GM04503 (cell line): ENCODE measurements at places on chromosomes 16 and 17.

- DNase-seq, result no peak
Measured at GRCh38 chr17:76868176-76868668, at the start of gene MGAT5B. Gene MGAT5B (plus strand): TSS chr17:76868404. CDS start chr17:76869030, 626 bp downstream.

DNA sequence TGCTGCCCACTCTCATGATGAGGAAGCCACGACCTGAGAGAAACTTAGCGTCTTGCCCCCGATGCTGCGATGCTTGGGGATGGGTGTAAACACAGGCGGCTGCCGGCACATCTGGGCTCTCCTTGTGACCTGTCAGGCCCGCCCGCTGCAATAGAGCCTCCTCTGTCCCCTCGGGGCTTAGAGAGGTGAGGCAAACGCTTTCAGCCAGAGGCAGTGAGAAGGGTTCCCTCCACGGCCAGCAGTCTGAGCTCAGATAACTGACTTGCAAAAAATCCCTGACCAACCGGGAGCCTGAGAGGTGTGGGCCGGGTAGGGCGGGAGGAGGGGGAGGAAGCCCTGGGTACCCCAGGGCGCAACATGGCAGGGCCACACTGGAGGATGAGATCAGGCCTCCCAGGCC is 260.6 kb downstream of the C16orf95 start:
- no peak for DNase-seq

DNA sequence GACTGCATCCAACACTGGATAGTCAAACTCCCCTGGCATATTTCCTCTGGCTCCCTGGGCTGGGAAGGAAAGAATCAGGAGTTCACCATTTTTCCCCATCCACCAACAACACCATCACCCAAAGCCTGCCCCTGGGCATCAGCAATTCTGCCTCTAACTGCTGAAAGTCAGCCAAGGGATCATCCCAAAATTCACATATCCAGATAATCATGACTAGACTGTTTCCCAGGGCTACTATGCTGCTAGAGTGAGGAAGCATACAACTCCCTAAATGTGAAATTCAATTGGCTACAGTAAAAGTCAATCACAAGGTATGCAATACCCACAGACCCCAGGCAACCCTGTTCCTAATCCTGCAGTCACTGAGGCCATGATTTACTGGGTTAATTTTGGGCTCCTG is 230.6 kb downstream of the C16orf95 start:
- DNase-seq, result no peak

DNA sequence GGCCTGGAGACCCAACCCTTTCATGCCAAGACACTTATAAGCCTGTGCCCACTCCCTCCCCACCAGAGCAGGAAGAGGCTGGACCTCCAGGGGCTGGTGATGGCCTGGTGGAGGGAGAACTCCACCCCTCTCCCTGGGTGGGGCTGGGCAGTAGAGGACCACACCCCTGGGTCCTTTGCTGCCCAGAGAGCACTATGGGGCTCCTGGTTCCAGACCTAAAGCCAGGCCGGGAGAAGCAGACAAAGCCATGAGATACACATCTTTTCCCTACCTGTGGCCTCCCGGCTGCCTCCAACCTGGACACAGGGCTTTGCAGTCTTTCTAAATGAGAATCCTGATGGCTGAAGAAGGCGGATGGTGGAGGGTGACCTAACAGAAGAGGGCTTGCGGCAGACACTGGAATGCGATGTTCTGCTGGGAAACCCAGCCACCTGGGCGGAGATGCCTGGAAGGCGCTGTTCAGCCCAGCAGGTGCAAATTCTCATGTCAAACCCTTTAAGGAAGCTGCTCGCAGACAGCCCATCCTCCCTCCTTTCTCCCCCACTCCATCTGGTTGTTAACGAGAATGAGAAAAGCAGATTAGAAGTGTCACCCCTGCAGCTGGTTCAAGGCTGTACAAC is 43.9 kb upstream of the KIFC3 start:
- no peak for DNase-seq

GRCh38 chr17:74738051-74738996 is 1.3 kb downstream of the RAB37 start:
- DNase-seq, result no peak

- DNase-seq, result no peak
Measured at GRCh38 chr17:29133121-29133713, 47.0 kb downstream of the MYO18A start.

- no peak for DNase-seq
Measured at GRCh38 chr17:48711128-48711527, 11.2 kb downstream of the PRAC1 start.

DNA sequence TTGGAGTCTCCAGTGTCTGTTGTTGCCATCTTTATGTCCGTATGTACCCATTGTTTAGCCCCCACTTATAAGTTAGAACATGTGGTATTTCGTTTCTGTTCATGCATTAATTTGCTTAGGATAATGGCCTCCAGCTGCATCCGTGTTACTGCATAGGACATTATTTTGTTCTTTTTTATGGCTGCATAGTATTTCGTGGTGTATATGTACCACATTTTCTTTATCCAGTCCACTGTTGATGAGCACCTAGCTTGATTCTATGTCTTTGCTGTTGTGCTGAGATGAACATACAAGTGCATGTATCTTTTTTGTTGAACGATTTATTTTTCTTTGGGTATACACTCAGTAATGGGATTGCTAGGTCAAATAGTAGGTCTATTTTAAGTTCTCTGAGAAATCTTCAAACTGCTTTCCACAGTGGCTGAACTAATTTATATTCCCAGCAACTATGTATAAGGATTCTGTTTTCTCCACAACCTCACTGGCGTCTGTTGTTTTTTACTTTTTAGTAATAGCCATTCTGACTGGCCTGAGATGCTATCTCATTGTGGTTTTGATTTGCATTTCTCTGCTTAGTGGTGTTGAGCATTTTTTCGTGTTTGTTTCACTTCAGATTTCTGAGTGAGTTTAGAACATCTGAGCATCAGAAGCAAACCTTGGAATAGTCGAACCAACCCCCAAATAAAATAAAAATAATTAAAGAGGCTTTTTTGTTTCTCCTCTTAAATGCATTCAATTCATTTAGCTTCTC is 304.7 kb downstream of the ZFHX3 start:
- DNase-seq, result no peak

- no peak for DNase-seq
Measured at GRCh38 chr17:62650587-62650986, 23.1 kb downstream of the MRC2 start.

DNA sequence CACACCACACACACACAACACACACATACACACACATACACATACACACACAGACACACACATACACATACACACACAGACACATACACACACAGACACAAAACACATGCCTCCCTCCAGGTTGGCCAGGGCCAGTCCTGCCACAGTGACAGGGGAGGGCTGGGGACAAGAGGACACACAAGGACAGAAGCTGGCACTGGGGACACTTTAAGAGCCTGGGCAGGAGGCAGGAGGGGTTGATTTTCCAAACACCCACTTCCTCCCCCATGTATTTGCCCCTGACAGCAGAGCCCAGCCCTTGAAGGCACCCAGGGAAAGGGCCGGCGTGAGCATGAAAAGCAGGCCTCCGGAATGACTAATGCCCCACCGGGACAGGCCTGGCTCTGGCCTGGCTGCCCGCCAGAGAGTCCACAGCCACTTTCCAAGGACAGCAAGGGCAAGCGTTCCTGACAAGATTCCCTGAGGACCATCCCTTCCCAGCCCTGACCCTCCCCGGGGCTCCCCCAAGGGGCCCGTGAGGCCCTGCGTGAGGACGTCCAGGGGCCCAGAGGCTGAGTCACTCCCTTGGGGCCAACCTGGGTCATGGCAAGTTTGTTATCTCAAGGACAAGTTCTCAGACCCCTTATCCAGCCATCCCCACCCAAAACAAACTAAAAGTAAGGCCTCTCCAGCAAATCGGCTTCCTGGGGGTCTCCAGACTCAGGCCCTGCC is 235.6 kb downstream of the ZNF423 start:
- peak; percentile 37 for DNase-seq

DNA sequence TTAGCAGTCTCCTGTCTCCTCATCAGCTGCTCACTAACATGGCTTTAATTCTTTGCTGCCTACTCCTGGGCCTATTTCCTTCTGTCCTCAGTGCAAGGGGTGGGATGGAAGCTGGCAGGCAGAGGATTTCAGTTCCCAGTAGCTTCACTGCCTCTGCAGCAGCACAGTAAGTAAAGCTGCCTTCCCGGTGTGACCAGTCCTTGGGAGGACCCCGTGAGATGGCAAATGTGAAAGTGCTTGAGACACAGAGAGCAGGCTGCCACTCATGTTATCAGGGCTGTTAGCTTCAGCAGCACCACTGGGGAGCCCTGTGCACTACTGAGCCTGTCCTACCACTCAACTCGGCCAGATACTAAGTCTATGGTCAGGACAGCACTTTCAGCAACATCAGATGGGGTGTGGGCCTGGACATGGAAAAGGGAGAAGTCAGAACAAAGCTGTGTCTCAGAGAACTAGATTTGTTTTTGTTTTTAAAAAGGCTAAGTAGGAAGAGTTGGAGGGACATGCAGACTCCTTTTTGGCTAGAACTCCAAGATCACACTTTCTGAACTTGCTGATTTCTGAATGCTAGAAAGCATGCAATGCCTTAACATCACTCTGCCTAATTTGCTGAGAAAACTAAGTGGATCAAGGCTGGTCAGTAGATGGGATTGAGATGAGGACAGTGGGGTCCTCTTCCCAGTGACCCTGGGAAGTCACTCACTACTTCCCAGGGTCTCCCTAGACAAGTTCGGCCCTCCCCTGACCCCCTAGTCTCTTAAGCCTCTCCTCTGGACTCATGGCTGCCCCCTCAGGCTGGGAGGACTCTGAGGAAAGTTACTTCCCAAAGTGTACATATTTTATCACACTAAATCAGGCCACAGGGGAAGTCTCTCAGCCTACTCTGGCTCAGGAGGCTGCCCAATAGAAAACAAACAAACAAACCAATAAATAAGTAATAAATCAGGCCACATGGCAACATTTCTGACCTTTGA is 1.1 kb downstream of the ACSF2 start:
- no peak for DNase-seq

GRCh38 chr16:67456391-67457081 is 24.4 kb downstream of the ATP6V0D1 start:
- no peak for DNase-seq

DNA sequence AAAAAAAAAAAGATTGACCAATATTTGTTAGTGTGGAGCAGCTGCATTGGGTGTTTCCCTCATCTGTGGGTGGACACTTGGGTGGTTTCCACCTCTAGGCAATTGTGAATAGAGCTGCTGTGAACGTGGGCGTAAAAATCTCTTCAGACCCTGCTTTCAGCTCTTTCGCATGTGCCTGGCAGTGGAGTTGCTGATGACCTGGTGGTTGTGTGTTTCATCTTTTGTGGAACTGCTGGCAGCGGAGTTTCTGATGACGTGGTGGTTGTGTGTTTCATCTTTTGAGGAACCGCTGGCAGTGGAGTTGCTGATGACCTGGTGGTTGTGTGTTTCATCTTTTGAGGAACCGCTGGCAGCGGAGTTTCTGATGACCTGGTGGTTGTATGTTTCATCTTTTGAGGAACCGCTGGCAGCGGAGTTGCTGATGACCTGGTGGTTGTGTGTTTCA is 21.4 kb downstream of the ZC3H18 start:
- no peak for DNase-seq

DNA sequence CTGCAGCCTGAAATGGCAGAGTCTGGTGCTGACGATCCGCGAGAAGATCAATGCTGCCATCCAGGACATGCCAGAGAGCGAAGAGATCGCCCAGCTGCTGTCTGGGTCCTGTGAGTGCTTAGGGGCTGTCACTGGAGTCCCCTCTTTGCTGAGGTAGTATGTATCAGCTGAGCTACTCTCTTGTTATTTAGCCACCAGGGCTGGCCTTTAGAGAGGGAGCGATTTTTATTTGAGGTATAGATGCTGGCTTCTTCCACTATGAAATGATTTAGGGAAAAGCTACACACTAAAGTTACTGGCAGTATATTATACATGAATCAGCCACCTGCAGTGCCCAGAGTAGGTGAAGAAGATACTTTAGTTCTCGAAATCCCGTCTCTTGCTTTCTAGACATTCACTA is 2.6 kb downstream of the CDK5RAP3 start:
- DNase-seq, result no peak

GRCh38 chr16:68575082-68575481 is 36.0 kb downstream of the ZFP90 start:
- DNase-seq, result no peak
